ENCODE measurements at places on chromosomes 16 and 17. TPM values are rescaled to one million over a fixed set of nuclear protein-coding genes. Genes with fewer than 3 reads are reported as not detected.

- no peak for DNase-seq
Measured at GRCh38 chr17:63634163-63634562, 11.9 kb downstream of the MAP3K3 start.

DNA sequence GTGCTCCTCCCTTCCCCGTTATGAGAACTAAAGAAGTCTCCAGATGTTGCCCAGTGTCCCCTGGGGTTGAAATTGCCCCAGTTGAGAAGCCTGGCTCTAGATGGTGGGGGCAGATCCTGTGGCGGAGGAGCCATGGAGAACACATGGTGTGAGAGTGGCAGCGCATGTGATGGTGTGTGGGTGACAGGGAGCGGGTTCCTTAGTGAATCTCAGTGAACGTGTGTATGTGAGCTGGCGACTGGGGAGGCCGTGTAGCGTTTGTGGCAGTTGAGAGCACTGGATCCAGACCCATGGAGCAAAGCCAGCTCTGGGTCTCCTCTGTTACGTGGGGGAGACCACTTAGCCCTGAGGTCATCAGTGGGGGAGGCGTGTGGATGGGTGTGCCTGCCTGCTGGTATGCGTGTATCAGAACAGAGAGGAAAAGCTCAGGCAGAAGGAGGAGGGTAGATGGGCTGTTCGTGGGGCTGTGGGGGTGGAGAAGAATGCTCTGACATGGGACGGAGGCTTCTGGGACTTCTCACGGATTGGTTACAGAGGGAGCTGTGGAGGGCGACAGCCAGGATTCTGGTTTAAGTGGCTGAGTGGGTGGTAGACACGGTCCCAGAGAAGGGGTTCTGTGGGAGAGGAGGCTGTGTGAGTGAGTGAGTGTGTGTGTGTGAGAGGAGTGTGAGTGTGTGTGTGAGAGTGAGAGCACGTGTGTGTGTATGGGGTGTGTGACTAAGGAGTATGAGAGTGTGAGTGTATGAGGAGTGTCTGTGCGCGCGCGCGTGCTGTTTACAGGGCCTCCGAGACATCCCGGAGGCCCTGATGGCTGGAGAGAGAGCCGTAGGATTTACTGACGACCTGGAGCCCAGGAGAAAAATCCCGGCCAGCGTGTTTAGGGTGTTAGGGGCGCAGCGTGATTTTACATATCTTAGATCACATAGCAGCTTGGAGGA lies 193.8 kb downstream of the SNX29 start:
- DNase-seq, result no peak

DNA sequence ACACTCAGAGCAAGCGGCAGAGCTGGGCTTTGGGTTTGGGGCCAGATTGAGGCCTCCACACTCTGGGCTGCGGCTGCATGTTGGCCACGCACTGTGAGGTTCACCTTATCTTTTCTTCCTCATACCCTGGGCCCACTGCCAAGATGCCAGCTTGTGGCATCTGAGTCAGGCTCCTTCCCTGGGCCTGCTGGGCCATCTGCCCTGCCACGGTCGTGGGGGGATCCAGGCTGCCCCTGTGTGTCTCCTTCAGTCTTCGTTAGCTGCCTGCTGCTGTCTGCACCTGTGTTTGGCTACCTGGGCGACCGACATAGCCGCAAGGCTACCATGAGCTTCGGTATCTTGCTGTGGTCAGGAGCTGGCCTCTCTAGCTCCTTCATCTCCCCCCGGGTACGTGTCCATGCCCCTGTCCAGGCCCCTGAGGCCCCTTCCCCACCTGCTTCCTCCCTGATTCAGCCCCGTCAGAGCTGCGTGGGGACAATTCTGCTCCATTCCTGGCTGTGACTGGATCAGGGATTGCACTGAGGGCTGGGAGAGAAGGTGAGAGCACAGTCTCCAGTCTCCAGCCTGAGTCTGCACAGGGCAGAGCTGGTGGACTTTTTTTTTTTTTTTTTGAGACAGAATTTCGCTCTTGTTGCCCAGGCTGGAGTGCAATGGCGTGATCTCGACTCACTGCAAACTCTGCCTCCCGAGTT lies 11.2 kb downstream of the SPNS3 start:
- DNase-seq, result no peak

DNA sequence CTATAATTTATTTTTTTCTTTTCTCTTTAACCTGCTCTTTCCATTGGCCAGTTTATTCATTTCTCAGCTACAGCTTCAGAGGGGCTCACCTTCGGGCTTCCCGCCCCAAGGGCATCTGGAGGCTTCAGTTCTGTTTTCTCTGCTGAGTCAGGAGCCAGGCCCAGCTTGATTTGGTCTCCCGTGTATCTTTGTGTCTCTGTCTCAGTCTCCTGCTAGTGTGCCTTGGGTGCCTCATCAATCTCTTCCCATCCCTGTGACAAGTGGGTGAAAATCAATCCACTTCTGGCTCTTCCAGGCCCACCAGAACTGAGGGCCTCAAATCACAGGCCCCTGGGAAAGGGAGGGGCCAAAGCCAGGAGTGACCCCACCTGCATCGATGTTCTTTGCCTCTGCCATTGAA lies 72.1 kb downstream of the CCDC182 start:
- no peak for DNase-seq

The CD300LF gene
- not detected for total RNA-seq

The ETV4 gene
- 1.1 TPM for total RNA-seq

The EPX gene
- total RNA-seq, result not detected

The DYNLRB2 gene
- total RNA-seq, result not detected

Measured in chondrocyte (in vitro differentiated cells).